Naive B cell (primary cell): ENCODE measurements at places on chromosomes 16 and 17.

DNA sequence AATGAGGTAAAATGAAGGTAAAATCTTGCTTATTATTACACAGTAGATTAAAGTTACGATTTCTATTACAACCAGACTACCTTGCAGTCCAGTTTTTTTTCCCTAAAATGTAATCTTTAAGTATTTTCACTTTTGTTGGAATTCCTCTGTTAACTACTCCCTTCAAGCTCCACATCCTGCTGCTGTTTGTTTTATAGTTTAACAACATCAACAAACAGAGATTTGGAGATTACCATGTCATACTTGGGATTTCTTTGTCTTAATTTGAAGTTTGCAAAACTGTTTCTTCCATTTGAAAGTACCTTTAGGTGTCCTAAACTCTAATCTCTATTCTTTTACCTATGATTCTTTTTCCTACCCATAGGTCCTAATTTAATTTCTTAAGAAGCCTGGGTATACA, 83.3 kb downstream of the ABHD15 start:
- no peak for DNase-seq

GRCh38 chr17:33949100-33949499, 306.0 kb upstream of the CCL2 start:
- no peak for DNase-seq

- no peak for DNase-seq
Measured at GRCh38 chr16:57283214-57283958, 1.1 kb downstream of the PLLP start.

DNA sequence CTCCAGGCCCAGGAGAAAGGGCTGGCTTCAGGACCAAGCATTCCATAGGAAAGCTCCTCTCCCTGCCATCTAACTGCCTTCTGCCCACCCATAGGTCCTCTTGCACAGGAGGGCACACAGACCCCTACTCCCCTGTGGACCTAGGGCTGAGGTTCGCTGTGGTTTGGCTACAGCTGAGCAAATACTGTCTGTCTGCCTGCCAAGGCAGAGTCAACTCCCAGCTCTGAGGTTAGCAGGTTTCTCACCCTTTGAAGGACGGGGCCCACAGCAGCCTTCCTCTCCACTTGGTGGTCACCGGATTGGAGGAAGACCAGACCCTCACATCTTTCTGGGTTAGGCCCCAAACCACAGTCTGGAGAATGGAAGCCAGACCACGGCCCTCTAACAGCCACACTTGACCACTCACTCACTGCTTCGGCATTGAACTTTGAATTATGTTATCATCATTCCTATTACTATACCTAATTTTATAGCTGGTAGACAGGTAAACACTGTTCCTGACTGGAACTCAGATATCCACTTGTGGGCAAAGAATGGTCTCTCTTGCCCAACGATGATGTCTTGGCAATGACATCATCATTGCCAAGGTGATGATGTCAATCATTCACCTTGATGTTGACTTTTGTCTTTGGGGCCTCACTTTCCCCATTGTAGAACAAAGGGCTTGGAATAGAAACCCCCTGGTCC, 14.2 kb downstream of the CBX4 start:
- no peak for DNase-seq

DNA sequence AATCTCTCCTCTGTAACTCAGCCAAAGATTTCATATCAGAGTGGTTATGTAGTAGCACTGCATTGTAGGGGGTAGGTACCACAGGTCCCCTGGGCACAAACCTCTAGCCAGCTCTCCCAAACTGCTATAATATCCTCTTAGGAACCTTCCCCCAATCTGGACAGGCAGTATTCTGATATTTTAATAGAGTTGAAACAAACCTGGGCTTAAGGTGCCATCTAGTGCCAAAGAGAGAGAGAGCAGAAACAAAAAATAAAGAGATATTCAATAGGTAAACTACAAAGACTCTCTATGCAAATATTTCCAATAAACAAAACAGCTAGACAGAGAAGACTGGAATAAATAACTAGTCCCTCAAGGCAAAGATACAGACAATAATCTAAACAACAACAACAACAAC, 1070.0 kb downstream of the CDH11 start:
- DNase-seq, result no peak
